ENCODE measurements at places on chromosomes 7 and 10. TPM values are rescaled to one million over a fixed set of nuclear protein-coding genes. Genes with fewer than 3 reads are reported as not detected.

CALML5 gene
- total RNA-seq, result not detected

DNA sequence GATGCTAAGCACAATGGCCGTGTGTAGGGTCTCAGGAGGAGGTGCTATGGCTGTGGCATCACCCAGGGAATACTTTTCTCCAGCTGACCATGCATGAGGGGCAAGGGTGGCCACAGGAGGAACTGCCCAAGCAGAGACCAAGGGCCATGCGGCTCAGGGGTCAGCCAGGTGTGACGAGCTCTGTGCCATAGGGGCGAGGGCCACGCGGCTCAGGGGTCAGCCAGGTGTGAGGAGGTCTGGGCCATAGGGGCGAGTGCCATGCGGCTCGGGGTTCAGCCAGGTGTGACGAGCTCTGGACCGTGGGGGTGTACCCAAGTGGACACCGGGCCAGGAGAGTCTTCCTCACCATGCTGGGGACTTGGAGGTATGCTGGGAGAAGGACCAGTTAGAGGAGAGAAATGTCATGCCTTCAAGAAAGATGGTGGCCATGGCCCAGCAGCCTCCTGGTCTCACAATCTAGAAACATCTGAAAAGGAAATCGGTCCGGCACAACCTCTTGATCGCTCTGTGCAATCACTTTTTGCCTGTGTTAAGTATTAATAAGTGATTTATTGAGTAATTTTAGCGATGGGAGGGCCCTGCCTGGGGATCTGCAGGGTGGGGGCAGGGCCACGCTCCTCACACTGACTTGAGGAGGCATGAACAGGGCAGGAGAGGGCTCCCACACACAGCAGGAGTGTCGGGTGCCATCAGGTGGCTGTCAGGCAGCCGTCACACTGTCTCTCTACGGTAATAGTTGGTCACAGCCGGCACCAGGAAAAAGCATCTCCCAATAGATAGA is 265.0 kb downstream of the ADARB2 start:
- no peak for DNase-seq

DNA sequence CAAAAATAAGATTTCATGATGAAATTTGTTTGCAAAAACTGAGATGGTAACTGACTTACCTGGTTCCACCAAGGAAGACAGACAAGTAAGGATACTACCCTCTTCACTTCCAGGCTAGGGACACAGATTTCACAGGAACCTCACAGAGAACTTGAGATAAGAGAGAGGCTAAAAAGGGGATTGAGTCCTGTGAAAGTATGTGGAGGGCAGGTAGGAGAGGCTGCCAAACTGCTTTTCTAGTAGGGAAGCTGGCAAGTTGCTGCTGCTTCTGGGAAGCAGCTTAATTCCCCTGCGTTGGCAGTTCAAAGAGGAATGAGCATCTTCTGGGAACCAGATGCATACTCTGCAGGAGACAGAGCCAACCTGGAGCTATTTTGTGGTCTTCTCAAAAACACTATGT is 841.6 kb downstream of the CCSER2 start:
- DNase-seq, result no peak

DNA sequence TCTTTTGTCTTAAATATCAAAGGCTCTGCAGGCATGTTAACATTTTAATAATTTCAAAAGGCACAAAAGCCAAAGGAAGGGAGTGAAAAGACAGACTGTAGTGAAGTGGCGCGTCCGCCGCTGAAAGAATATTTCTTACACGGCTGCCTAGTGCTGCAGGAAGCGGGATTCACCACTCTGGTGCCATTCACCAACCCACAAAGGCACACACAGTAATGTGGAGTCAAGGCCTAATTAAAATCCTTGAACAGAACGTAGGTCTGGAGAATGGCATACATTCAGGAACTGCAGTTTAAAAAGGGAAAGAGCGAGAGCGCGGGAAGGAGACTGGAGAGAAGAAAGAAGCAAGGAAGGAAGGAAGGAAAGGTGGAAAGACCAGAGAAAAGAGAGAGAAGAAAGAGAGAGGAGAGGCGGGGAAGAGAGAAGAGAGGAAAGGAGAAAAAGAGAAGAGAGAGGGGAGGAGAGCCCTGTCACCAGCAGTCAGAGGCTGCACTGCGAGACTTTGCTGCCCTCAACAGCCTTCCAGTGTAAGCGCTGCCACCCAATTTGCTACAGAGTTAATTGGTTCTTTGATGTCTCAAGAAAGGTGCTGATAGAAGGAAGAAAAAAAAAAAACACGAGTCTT is 554.0 kb downstream of the MDFIC start:
- no peak for DNase-seq

DNA sequence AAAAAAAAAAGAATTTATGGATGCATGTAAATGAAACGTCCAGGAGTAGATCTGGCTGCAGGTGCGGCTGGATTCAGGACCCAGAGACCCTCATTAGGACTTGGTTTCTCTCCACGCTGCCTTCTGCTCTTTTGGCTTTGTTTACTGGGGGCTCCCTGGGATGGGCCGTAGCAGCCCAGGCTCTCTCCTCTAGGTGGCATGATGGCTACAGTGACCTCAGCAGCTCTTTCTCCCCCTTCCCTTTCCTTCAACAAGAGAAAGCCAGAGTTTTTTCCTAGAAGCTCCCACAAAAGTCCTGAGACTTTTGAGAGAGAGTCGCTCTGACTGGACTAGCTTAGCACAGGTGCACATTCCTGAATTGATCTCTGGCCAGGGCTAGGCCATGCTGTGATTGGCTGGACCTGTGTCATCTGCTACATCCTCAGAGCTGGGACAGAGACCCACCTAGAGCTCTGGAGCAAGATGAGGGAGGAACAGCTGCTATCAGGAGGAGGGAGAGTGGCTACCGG is 67.8 kb upstream of the PDCD4 start:
- peak; percentile 65 for DNase-seq

GRCh38 chr10:130914367-130914766 is 397.2 kb downstream of the TCERG1L start:
- DNase-seq, result no peak

DNA sequence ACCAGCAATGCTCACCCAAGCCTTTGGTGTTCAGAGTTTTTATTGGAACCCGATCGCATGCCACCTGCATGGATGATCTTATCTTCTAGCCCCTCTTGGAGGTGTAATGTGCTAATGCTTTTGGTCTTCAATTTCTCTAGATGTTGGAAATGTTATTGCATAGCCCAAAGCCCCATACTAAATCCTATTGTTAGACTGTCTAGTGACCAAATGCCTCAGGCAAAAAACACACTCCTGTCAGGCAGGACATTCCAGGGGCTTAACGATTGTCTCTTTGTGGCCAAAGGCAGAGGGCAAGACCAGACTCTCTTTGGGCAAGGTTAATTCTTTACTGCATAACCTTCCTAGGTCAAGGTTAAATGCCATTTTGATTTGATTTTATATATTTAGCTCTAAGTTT is 187.9 kb downstream of the BMPER start:
- no peak for DNase-seq

DNA sequence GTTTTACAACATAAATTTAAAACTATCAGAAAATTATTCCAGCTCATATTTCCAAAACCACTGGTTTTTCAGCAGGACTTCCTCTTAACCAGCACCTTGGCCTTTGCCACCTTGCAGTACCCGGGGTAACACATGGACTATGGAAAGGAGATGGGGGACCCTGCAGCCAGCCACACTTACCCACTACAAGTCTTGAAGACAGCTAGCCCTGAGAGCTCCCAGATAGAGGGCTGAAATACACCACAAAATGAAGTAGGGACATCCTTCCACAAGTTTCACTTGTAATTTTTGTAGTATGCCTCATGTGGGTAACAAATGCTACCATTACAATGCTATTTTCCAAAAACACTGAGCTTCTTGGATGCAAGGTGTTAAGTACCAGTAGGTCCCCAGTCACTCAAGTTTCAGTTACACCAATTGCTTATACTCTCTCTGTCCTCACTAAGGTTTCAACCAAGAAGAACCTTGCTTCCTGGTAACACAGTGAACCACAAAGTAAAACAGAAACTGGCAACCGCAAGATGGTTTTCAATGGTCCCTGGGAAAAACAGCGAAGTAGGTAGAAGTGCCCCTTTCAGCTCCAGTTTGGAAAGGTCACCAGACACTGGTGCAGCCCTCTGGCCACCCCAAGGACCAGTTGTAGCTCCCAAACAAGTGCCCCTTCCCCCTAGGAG is 110.9 kb downstream of the SGMS1 start:
- peak; percentile 79 for DNase-seq

DNA sequence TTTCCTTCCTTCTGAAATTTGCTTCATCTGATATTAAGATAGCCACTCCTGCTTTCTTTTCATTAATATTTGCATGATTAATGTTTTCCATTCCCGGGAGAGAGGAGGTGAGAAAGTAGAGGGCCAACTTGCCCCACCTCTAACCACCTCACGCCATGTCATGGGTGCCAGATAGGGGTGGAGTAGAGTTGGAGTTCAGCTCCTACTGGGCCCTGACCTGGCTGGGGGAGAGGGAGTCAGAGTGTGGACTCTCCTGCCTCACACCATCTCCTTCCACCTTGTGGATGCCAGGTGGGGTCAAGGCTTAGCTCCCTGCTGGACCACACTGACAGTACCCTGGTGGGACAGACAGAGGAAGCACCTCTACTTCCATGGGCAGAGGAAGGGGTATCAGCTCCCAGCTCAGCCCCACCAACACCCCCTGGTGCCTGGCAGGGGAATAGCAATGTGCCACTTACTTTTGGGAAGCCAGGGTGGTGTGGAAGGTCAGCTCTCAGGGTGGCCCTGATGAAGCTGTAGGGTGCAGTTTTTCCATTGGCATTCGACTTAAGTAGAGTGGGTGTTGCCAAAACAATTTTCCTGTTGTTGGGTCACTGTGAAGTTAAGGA is 28.0 kb downstream of the CHST12 start:
- peak; percentile 56 for DNase-seq

DNA sequence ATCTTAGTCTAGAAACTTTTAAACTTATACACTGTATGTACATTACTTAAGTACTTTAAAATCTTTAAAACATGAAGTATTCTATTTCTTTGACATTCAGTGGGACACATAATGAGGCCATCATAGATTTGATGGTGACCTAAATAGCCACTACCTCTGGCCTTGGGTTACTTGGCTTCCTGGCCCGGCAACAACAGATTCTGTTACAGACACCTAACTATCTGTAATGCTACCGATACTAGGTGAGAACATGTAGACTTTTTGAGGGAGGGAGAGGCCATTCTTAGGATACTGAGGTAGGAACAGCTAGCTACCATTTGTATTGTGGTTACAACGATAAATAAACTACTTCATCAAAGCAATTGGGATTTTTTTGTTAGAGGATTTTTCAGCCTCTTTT is 154.7 kb upstream of the KAT6B start:
- no peak for DNase-seq

- no peak for DNase-seq
Observed at GRCh38 chr10:113028456-113029440, 78.7 kb downstream of the TCF7L2 start.

DNA sequence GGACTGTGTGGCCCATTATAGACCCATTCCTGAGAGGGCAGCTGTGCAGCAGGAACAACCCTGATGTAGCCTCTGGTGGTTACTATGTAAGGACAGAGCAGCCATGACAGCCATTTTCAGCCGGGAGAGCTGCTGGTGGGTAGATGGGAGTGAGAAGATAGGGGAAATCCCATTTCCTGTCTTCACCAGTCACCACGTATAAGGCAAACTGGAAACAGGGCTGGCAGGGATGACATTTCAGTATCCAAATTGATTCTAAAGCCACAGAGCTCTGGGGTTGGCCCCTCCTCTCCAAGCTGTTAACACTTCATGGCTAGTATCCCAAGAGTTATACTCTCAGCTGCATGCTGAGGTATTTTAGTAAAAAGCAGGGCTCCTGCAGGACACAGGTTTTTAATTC is 15.2 kb upstream of the FZD1 start:
- no peak for DNase-seq

GRID2IP gene
- total RNA-seq, result 0.14 TPM

PTF1A gene
- not detected for total RNA-seq

DNA sequence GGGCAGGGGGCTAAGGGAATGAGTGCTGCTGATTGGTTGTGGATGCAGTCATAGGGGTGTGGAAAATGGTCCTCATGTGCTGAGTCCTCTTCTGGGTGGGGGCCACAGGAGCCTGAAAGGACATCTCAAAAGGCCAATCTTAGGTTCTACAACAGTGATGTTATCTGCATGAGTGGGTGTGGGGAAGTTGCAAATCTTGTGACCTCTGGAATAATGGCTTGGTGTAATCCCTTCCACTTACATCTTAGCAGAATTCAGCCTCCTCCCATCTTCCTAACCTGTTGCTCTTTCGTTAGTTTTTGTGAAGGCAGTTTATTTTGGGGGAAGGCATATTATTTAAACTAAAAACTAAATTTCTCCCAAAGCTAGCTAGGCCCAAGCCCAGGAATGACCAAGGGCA is 42.0 kb upstream of the OIT3 start:
- DNase-seq, result no peak

DNA sequence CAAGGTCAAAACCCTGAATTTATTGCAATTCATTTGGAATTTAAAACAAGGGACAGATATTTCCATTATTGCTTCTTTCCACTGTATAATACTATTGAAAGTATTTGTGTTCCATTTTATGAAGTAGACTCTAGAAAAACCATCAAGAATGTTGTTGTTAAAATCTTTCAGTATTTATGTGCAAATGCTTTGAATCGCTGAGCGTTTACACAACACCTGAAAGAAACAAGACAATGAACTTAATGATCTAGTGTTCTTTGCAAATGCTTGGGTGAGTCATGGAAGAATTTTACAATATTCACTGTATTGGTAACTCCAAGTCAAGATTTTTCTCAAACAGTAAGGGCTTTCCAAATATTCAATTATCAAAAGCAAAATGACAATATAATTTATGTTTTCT is 97.1 kb downstream of the VIPR2 start:
- no peak for DNase-seq

HOXA1 gene
- 0.28 TPM for total RNA-seq

AKR1E2 gene
- total RNA-seq, result 2.5 TPM

FAM13C gene
- total RNA-seq, result not detected

GRCh38 chr7:94045581-94045980 is 41.4 kb upstream of the BET1 start:
- DNase-seq, result no peak

ANKRD61 gene
- total RNA-seq, result 0.38 TPM

DNA sequence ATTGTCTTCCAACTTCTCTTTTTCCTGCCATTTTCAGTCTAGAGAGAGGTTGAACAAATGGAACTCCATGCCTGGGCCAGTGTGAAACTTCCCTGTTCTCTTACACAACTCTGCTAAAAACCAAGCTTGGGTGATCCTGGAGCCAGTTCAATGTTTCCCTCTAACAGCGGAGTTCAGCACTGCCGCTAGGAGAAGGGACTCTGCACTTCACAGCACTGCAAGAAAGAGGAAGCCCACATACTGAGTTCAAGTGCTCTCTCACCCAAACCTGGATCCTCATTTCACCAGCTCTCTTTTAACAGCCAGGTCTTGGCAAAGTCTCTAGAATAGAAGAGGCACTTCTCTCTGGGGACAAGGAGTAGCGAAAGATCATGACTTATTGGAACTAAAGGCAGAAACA is 18.8 kb downstream of the FOXI2 start:
- no peak for DNase-seq

- DNase-seq, result no peak
Observed at GRCh38 chr7:108014747-108015682, 12.1 kb upstream of the LAMB1 start.

OR2A1 gene
- not detected for total RNA-seq

DNA sequence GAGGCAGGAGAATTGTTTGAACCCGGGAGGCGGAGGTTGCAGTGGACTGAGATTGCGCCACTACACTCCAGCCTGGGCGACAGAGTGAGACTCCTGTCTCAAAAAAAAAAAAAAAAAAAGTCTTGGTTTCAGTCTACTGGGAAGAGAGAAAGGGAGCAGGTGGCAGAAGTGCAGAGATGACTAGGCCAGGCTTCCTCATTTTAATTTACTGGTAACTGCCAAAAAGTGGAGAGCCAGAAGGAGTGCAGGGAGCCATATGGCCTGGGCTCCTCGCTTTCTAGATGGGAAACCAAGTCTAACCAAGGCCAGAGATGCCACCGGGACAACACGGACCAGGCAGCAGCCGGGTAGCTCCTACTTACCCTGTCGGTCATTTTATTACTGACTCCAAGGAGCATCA is 12.2 kb downstream of the SEPHS1 start:
- DNase-seq, result no peak

Data from activated CD8-positive, alpha-beta memory T cell treated with anti-CD3 and anti-CD28 coated beads, Interleukin-2, amount 10 ng/mL, durations not matched to agents 7 days and 5 days (primary cell).